ENCODE measurements at places on chromosomes 1 and 21.

- no peak for DNase-seq
These were observed 16.9 kb downstream of the SELL start for GRCh38 chr1:169694304-169695075.

GRCh38 chr21:29148530-29148929 lies 18.1 kb downstream of the MAP3K7CL start:
- no peak for DNase-seq

- DNase-seq = peak; percentile 80
These were observed 22.1 kb downstream of the A3GALT2 start for GRCh38 chr1:33298623-33299277.

DNA sequence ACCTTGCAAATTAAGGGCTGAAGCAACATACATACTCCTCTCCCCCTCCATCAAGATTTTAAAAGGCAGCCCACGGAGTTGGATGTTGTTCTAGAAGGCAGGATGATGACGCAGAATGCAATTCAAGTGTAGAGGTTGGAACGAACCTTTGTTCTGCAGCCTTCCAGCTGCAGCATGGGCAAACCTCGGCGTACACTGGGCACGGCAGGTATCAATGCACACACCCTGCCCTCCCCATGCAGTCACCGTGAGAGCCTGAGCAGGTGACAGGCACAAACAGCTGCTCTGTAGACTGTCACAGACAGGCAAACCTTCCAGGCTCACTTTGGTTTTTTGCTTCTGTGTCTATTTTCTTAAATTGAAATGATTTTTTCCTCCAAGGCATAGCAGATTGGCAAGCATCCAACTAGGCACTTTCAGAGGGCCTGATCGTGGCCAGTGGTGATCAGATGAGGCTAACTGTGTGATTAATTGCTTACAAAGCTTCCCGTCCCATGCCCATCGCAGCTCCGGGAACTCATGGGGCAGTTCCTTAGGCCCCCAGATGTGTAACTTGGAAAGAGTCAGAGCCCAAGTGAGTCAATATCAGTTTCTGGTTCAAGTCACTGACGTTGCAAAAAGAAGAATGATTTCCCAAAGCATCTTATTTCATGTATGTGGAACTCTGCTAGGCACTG lies 82.3 kb downstream of the ITPKB start:
- DNase-seq = peak; percentile 58

- no peak for DNase-seq
These were observed 20.2 kb upstream of the LRRC47 start for GRCh38 chr1:3816331-3817137.

- DNase-seq = no peak
These were observed 362 bp upstream of the ROR1 start for GRCh38 chr1:63773496-63773814.

GRCh38 chr1:121538943-121539575 lies 354.3 kb downstream of the SRGAP2C start:
- DNase-seq = no peak

DNA sequence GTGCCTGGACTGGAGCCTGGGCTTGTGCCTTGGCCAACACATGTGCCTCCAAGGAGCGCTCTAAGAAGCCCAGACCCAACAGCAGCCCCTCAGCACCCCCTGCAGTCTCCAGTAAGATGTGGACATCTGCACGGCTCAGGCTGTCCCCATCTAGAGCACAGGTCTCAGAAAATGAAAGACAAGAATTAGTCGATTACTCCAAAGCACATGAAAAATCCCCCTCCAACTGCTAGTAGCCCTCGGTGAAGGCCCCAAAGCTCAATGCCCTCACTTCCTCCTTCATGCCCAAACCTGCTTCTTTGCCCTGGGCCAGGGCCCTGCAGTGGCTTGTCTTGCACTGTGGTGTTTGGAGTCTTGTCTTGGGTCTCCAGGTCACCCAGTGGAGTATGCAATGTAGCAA lies 21.9 kb upstream of the ERO1B start:
- no peak for DNase-seq

DNA sequence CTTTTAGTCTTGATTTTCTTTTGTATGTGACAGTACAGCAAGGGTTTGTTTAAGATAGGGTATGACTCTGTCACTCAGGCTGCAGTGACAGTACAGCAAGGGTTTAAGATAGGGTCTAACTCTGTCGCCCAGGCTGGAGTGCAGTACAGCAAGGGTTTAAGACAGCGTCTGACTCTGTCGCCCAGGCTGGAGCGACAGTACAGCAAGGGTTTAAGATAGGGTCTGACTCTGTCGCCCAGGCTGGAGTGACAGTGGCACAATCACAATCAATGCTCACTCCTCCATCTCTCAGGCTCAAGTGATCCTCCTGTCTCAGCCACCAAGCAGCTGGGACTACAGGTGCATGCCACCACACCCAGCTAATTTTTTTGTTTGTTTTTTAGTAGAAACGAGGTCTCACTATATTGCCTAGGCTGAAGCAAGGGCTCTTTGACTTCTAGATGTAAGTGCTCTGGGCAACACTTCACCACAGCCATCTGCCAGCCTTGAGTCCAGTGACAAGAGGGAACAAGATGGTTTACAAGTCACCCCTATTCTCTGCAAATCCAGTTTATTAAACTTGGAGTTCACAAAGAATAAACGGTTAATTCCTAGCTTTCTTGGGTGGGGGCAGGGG lies 965 bp upstream of the SH2D5 start:
- DNase-seq = no peak

GRCh38 chr1:168031627-168032026 lies 94.8 kb upstream of the MPC2 start:
- no peak for DNase-seq

DNA sequence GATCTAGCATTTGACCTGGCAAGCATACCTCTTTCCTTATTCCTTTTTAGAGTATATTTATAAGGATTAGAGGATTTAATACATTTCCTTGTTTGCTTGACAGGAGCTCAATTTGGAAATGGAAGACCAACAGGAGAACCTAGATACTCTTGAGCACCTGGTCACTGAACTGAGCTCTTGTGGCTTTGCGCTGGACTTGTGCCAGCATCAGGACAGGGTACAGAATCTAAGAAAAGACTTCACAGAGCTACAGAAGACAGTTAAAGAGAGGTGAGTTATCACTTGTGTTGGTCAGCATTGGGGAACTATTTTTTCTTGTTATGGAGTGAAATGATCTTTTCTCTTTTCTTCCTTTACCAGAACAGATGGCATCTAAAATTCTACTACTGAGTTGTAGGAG lies 123.4 kb upstream of the BMP8A start:
- no peak for DNase-seq

- DNase-seq = no peak
These were observed 67.5 kb upstream of the CD34 start for GRCh38 chr1:207978441-207978840.

DNA sequence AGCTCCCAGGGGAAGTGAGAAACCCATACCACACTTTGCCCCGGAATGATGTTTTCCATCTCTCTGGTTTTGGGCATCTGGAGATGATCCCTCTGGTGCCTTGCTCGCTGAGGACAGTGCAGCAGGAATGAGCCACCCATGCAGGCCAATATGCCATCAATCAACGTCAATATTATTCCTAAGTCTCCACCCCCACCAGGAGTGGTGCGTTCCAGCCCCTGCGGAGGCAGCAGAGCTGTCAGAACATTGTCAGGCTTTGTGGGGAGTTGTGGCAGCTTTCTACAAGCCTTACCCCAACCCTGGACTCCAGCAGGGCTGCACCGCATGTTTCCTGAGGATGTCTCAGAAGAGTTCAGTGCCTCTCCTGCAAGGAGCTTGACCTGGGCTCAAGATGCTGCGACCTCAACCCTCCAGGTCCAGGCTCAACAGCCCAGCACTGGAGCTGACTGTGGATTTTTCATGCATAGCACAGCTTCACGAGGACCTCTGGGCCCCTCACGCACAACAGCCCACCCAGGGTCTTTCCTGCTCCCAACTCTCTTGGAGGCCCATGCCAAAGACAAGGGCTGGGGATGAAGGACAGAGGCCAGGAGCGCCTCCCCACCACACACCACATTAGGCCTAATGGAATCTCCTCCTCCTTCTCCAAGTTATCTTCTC lies 67.5 kb downstream of the PSMG1 start:
- no peak for DNase-seq

GRCh38 chr1:37043101-37043500 lies 8.8 kb upstream of the GRIK3 start:
- no peak for DNase-seq

DNA sequence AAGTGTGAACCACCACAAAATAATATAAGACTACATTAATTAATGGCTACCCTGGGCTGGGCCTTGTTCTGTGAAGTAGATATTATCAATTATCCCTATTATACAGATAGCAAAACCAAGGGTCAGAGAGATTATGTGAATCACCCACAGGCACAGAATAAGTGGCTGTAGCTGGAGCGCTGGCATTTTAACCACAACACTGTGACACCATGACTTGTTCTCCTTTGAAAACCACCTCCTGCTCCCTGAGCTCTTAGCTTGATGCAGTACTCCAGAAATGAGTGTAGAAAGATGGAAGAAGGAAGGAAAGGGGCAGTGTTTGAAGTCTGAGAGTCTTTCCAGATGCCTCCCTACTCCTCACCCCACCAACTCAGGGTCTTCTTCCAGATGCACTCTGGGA lies 29.5 kb upstream of the JUN start:
- DNase-seq = no peak

- DNase-seq = peak; percentile 72
These were observed at the start of gene AGMAT for GRCh38 chr1:15584489-15585363. AGMAT (minus strand) TSS chr1:15585051; CDS start chr1:15584967, 84 bp downstream.

- no peak for DNase-seq
These were observed 534.1 kb downstream of the KCNT2 start for GRCh38 chr1:196074182-196074581.

DNA sequence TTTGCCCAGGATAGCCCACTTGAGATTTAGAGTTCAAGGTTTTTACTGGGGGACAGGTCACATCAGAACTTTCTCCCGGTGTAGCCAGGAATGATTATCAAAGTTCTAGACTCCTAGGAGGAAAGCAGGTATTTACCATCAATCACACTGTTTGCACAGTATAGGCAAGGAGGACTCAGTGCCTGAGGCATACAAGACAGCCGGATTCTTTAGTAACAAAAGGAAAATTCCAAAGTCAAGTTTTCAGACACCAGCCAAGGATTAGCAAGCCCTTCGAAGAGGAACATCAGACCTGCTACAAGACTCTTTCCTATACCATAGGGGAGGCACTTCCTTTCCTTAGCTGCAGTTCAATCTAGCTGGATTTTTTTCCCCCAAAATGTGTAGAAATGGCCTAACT lies 197.8 kb upstream of the USP25 start:
- DNase-seq = no peak

GRCh38 chr1:236748268-236748870 lies 46.7 kb upstream of the MTR start:
- no peak for DNase-seq

DNA sequence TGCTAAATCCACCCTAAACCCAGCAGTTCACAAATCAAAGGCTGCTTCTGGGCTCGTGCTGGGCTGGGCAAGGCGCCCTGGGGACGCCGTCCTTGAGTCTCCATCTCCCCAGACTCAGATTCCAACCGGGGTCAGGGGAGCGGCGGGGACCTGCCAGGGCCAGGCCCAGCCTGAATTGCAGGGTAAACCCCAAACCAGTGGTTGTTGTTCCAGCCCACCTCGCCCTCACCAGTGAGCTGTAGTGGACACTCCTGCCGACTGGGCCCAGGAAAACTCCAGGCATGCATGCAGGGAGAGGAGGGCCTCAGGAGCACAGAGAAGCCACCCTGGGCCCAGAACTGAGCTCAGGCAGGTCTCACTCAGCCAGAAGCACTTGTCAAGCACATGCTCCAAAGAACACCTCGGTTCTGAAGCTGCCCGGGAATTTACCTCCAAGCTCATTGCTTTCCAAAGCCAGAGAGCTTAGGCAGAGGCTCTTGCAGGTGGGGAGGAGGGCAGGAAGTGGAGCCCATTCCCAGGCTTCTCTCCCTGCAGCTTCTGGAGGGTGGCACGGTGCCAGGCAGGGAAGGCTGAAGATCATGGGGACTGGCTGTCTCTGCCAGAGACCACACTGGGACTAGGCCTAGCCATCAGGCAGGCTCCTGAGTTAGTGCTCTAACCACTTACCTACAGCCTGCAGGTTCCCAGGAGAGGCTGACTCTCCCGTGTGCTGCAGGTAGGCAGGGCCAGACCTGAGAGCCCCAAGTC lies 437.0 kb downstream of the MATN1 start:
- no peak for DNase-seq

DNA sequence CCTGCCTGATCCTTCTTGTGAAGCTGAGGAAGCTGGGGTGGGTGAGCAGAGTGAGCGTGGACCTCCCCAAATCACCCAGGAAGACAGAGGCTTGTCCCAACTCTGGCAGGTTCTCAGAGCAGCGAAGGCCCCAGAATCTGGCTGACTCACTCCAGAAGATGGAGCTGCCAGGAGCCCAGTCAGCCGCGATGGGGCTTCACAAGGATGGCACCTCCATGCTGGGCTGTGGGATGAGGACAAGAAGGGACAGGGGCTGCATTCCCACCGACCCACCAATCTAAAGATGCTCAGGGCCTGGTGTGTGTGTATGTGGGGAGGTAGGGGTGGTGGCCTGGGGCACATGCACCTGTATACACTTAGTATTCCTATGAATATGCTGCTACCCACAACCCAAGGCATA lies 52.9 kb downstream of the ATP1A1 start:
- no peak for DNase-seq

DNA sequence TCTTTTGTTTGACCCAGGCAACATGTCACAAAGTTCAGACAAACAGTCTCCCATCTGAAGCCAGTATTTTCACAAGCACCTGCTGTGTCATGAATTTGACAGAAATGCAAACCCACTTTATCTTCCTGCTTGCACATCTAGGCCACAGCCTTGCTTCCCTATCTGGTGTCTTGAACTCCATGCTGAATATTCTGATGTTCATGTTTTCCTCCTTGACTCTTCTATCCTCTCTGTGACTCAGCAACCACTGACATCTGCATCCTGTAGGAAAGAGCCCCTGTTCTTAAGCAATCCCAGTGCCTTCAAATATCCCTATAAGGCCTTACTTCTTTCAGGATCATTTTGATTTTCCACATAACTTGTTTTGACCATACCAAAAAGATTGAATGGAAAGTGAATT lies 6.5 kb downstream of the CD55 start:
- no peak for DNase-seq

- DNase-seq = no peak
These were observed 7.4 kb upstream of the PRDM16 start for GRCh38 chr1:3061566-3061965.

- no peak for DNase-seq
These were observed 52.2 kb upstream of the ROR1 start for GRCh38 chr1:63721531-63722189.

- no peak for DNase-seq
These were observed 276.5 kb downstream of the DNM3 start for GRCh38 chr1:172117800-172118199.

GRCh38 chr1:41941381-41941780 lies 22.7 kb upstream of the HIVEP3 start:
- DNase-seq = no peak

- no peak for DNase-seq
These were observed 104.2 kb upstream of the PROX1 start for GRCh38 chr1:213883618-213884017.

- DNase-seq = peak; percentile 67
These were observed at the start of gene DYNLT5 for GRCh38 chr1:66752000-66752592. DYNLT5 (plus strand) TSS chr1:66752459; CDS start chr1:66754659, 2,200 bp downstream.

GRCh38 chr1:243723458-243724043 lies 126.5 kb downstream of the AKT3 start:
- no peak for DNase-seq
